ENCODE measurements at places on chromosomes 3 and 15.

DNA sequence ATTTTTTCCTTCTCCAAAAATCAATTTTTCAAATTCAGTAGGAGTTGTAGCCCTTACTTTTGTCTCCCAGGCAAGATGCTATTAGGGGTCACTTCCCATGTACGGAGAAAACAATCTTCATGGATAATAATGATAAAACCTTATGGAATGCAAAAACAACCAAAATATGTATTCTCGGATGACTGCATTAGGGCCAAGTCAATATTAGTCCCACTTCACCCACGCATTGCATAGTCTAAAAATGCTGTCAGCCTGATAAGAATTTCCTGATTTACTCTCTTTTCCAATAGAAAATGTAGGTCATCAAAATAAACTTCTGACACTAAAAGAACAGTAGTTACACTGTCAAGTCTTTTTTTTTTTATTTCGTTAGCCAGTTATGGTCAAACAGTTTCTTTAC, 2.7 kb downstream of the VGLL3 start:
- DNase-seq: no peak

- DNase-seq: no peak
Measured at GRCh38 chr15:94367726-94368535, 136.6 kb downstream of the MCTP2 start.

DNA sequence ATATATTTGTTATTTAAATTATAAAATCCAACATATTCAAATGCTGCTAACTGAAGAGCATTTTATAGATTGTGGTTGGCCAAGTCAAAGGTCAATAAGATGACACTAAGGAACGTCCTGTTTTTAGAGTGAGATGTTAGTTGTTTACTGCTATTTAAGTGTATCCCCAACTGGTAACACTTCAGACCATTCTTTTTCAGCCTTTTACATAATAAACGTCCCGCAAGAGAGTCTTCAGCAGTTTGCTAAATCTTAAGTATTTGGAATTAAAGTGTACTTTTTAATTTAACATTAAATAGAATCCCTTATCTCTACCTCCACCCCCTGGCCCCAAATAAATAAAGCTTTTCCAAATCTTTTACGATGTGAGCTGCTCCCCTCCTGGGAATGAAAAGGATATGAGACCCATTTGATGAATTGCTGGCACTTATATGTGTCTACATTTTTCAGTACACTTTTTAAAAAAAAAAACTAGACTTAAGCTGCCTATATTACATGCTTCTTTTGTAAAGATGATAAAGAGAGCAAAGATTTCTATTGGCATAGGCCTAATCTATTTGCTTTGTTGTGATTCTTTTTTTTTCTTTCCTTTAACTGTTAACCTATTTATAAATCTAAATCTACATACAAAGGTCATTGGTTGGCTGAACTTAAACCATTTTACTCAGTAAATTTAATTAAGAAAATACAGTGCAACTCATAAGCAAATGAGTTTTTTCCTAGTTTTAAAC, 101.8 kb upstream of the SKOR1 start:
- DNase-seq: no peak

- DNase-seq: no peak
Measured at GRCh38 chr3:184360929-184361531, 375 bp downstream of the CLCN2 start.

- peak; percentile 10 for DNase-seq
Measured at GRCh38 chr3:50627407-50628051, 10.6 kb downstream of the MAPKAPK3 start.

GRCh38 chr3:30221619-30222018, 384.8 kb upstream of the TGFBR2 start:
- DNase-seq: no peak

- DNase-seq: no peak
Measured at GRCh38 chr3:172256101-172256734, 192.0 kb downstream of the GHSR start.

DNA sequence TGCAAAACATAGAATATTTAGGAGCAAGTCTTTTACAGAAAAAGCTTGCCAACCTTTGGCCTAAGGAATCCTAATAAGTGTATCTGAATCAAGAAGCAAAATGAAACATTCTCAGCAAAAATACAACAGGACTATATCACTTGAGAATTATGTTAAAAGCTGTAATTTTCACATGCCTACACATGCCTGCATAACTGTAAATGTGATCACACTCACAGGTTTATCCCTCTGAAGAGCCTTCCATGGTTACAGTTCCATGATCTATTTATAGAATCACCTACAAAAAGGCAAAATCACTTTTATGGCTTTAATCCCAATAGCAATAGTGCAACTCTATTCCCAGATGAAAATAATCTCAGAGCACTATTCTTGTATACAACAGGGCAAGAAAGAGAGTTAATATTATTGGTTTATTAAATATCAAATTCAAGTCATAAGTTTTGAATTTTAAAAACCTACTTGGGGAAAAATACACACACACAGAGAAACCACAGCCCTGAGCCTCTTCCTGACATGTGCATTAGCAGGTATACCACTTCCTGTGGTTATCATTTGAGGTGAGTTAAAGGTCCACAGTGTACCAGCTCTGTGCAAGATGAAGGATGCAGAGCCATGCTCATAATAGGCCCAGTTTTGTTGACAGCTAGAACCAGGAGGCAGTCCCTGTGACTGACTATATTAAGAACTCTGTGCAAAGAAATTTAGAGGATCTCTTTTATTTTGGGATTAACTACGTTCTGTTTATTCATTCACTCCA, 252.5 kb upstream of the TGFBR2 start:
- no peak for DNase-seq

DNA sequence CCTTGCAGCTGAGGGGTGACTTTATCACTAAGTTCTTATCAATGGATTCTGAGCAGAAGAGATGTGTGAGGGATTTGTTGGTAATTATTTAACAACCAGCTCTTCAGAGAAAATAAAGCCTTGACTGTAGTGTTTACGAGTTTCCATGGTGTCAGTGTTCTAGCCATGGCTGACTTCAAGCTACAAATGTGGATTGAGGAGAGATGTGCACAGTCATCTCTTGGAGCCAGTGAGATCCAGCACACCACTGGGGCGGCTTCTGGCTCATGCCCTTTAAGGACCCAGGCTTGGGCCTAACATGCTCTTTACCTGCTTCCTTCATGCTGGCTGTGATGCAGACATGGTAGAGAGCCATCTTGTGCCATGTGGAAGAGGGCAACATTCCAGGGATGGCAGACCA, 145.6 kb upstream of the MRPS22 start:
- no peak for DNase-seq

- DNase-seq: no peak
Measured at GRCh38 chr15:59190291-59190690, 16.4 kb upstream of the LDHAL6B start.

DNA sequence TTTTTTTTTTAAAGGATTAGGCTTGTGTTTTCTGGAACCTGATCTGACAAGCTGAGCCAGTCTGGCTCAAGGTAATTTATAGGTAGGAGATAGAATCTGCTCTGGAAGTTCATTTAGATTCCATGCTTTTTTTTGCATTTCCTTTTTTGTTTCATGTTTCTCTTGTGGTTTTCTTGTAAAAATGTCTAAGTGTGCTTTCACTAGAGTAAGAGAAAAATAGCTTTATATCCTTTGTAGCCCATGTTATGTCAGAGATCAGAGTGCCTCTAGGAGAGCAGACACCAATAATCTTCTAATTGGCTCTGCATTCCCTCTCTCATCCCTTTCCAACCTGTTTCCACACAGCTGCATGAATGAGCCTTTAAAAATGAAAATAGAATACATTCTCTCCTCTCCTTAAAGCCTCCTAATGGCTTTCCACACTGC, 389.8 kb upstream of the KCNMB2 start:
- DNase-seq: no peak

DNA sequence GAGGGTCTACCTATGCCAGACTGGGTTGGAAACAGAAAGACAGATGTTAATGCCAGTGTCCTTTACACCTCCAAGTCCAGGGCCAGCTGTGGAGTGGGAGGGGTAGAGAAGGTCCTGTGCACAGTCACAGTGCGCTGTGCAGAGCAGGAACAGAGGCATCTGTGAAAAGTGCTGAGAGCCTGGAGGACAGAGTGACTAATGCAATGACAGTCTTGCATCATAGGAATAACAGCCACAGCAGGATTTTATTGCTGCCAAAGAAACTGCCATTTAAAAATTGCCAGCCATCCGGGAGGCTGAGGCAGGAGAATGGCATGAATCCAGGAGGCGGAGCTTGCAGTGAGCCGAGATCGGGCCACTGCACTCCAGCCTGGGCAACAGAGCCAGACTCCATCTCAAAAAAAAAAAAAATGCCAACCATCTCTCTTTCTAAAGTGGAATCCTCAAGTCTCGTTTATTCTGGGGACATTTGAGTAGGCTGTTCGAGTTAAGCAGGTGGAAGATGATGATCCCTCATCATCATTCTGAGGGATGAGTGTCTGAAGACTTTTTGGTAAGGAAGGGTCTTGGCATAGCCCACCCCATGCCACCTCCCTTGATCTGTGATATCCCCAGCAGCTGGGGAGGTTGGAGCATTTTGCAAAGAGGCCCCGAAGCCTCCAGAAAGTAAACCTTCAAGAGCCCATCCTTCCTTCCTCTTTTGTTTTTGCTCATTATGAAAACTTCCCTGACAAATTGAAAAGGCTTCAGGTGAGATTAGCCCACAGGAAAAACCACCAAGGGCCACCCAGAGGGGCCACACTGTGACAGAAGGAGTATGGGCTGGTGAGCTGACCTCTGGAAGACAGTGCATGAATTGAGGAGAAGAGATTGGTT, 7.7 kb downstream of the CCR2 start:
- DNase-seq: no peak

DNA sequence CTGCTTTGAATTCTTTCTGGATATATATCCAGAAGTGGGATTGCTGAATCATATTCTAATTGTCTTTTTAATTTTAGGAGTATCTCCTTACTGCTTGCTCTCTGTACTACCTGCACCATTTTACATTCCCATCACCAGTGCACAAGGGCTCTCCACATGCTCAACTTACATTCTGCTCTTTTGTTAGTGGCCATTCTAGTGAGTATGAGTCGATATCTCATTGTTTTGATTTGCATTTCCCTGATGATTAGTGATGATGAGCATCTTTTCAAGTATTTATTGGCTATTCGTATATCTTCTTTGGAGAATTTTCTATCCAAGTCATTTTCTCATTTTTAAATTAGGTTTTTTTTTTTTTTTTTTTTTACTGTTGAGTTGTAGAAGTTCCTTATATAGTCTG, 29.5 kb downstream of the PFN2 start:
- DNase-seq: no peak

Measured in DMS79 (cell line).